ENCODE measurements at places on chromosomes 13 and 19.
A peak's percentile ranks its signal among the peaks of the same experiment; 100 is the strongest.

DNA sequence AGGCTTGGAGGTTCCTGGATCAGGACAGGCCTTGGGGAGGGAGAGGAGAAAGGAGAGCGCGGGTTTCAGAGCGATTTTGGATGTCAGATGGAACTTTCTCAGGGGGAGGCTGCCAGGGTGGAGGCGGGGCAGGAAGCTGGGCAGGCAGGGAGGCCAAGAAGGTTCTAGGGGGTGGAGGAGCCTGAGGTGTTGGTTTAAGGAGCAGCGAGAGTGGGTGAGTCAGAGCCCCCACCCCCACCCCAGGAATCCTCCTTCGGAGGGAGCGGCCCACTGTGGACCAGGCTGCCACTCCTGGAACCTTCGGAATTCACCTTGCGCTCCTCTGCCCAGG is 15.9 kb upstream of the NOP53 start:
- no peak for DNase-seq

GRCh38 chr19:56597696-56598095 is 2.6 kb downstream of the ZNF71 start:
- DNase-seq: no peak

DNA sequence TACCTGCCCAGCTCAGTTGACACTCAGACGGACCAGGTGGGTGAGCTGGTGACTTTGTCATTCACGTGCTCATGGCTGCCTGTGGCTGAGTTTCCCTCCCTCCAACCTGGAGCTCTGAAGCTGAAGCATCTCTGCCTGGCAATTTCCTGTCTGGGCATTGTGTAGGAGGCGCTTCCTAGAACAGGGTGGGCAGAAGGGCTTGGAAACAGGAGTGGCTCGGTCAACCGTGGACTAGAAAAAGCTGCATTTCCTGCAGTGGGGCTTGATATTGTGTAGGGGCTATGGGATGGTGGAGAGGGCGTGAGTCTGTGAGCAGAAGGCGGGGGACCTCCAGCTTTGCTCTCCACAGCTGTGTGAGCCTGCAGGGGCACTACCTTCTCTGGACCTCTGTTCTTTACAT is 278.3 kb downstream of the TEX29 start:
- DNase-seq: no peak

DNA sequence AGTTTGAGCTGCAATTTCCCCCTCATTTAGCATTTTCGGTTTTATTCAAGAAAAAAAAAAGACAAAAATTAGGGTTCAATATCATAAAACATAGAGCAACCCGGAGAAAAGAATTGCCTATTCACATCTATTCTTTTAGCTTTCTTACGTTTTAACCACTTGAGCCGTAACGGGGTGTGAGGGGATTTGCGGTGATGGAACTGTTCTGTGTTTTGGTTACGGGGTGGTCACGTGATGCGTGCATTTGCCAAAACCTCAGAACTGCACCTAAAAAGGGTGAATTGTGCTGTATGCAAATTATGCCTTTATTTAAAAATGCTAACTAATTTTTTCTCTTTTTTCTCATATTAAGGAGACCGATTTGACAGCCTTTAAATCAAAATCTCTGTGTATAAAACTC is 22.1 kb downstream of the CLEC11A start:
- DNase-seq: no peak

DNA sequence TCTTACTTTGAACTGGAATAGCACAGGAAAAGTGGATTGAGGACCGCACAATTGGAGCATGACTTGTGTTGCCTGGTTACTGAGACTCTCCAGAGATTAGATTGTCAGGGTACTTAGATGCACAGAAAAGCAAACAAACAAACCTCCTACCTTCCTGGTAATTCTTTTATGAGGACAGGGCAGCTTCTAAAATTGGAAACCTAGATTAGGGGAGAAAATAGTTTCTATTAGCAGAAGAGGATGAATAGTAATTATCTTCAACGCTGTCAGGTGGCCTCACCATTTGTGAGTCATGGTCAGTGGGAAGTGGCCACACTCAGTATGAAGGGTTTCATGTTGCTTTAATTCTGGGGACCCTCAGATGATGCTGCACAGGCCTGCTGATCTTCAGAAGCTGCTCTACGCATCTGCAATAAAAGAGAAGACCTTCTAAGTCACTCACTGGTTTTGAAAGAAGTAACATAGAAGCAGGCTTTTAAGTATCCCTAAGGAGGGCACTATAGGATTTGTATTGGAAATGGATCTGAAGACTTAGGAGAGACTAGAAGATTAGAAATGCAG is 106.8 kb downstream of the LACC1 start:
- no peak for DNase-seq

- no peak for DNase-seq
Observed at GRCh38 chr19:52335768-52336116, 301 bp upstream of the ZNF610 start.

GRCh38 chr13:59450229-59450628 is 713.5 kb downstream of the DIAPH3 start:
- DNase-seq: no peak

GRCh38 chr13:32752997-32753606 is 166.8 kb downstream of the PDS5B start:
- no peak for DNase-seq

DNA sequence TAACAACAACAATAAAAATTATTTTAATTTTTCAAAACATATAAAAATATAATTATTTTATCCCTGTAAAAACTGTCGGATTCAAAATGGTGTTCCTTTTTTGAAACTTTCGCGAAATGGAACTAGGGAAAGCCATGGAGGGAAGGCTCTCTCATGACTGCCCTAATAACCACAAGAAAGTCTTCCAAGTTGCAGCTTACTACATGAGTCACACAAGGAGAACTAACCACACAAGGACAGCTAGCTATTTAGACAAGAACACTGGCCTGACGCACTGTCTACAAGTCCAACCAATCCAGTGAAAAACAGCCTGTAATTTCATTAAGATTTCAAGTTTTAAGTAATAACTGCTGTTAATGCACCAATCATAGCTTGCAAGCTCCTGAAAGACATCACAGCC is 319.2 kb upstream of the PCDH9 start:
- peak; percentile 86 for DNase-seq

GRCh38 chr19:14440049-14440448 is 6.9 kb downstream of the PKN1 start:
- DNase-seq: no peak

- no peak for DNase-seq
Observed at GRCh38 chr13:26861941-26862340, 101.4 kb upstream of the GPR12 start.

- no peak for DNase-seq
Observed at GRCh38 chr13:64029343-64030093, 2613.9 kb upstream of the PCDH20 start.

GRCh38 chr13:25494698-25495411 is 123.1 kb downstream of the ATP8A2 start:
- no peak for DNase-seq

DNA sequence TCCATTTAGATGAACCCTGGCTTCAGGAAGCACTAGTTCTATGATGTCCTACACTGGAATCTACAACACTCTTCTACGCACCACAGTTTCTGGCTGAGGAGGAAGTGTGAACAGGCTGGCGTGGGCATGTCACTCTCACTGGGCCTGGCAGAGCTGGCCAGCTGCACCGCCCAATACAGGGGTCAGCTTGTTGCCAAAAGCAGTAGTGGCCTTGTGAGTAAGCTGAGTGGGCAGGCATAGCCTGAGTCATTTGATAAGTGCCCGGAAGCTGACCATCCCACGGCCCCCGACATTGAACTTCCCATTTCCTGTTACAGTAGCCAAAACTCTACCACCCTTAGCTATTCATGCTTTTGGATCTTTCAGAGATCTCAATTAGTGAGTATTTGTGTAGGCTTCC is 240.9 kb upstream of the SERP2 start:
- DNase-seq: no peak
